Kidney (tissue), 22 donors: ENCODE measurements at places on chromosomes 7 and 10. TPM values are rescaled to one million over a fixed set of nuclear protein-coding genes. Genes with fewer than 3 reads are reported as not detected.

The PMPCB gene
- 85.3 TPM for polyA plus RNA-seq

GRCh38 chr7:135802697-135803096 lies 54.1 kb upstream of the FAM180A start:
- no peak for DNase-seq

DNA sequence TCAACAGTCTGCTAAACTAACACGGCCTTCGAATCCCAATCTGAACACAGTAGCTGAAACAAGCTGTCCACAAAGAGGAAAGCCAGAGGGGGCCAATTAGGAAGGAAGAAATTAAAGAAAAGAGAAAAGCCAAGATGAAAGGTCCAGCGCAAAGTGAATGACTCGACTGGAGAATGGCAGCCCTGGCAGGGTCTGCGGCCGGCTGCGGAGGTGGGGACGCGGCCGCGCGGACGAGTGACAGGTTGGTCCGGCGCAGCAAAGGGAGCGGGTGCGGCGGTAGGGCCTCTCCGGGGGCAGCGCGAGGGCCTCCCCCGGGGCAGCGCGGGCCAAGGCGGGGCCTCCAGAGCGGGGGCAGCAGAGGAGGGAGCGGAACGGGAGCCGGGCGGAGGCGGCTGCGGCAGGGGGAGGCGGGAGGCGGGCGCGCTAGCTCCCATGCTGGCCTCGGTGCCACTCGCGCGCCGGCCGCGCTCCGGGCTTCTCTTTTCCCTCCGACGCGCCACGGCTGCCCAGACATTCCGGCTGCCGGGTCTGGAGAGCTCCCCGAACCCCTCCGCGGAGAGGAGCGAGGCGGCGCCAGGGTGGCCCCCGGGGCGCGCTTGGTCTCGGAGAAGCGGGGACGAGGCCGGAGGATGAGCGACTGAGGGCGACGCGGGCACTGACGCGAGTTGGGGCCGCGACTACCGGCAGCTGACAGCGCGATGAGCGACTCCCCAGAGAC lies at the start of gene VWC2:
Gene VWC2 (plus strand): TSS at position 421 of the 718 bp plus-strand sequence. CDS start 1,798 bp downstream, outside the sequence.
- DNase-seq = peak; percentile 49

- DNase-seq = no peak
Measured at GRCh38 chr7:44398953-44399574, 73.7 kb upstream of the CAMK2B start.

DNA sequence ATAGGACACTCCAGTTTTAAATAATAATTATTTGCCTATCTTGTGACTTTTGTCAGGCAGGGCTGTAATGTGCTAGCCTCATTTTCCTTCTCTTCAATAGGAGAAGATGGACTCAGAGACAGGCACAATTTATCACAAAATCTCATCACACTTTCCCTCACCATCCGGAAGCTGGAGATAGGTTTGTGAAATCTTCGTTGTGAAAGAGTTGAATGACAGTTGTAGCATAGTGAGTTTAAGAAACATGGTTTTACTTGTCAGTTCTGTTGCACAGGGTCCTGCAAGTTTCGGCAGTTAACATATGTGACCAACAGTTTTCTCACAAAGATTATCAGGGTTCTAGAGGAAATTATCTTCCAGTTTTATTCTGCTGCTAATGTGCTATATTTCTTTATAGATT lies 37.7 kb upstream of the MAP3K8 start:
- DNase-seq = no peak

DNA sequence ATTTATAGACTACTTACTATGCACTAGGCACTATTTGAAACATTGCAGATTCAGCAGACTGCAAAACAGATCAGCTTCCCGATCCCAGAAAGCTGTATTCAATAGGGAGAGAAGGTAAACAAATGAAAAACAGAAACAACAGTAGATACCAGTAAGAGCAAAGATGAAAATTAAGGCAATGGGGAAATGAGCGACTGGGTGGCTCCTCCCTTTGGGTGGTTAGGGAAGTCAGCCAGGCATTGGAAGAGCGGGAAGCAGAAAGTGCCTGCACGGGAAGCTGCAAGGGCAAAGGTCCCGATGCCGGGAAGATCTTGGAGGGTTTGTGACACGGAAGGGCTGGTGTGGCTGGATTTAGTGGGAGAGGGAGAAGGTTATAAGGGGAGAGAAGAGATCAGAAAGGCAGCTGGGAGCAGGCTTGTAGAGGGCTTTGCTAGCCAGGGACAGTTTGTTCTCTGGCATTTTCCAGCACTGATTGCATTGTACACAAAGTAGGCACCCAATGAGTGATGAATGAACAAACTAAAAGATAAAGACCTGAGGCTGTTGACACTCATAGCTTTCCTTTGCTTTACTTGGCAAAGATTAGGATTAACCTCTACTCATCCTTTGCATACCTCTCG lies 67.8 kb downstream of the NAMPT start:
- DNase-seq = no peak

GRCh38 chr10:21929070-21929469 lies 74.5 kb downstream of the DNAJC1 start:
- peak; percentile 43 for DNase-seq

DNA sequence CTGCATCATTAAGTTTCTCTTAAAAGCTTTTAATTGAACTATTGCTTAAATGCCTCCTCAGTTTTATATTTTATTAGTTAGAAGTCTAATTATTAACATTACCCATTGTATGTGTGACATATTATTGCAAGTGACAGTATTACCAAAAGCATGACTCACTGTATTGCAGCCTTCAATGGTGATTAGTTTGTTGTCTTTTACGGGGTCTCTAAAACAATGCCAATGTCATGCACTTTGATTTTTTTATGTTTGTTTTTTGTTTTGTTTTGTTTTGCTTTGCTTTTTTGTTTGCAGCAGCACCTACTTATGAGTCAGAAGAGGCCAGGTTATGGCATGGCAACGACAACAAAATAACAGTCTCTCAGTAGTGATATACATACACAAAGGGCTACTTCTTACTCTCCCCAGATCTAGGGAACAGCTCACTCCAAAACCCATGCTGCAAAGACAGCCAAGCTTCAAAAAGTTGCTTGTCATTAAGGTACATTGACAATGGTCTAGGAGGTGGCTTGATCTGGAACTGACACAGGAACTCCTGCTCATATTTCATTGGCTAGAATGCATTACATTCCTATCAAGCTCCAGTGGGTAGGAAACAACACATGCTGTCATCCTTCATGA lies 293.7 kb upstream of the POM121L12 start:
- peak; percentile 14 for DNase-seq

DNA sequence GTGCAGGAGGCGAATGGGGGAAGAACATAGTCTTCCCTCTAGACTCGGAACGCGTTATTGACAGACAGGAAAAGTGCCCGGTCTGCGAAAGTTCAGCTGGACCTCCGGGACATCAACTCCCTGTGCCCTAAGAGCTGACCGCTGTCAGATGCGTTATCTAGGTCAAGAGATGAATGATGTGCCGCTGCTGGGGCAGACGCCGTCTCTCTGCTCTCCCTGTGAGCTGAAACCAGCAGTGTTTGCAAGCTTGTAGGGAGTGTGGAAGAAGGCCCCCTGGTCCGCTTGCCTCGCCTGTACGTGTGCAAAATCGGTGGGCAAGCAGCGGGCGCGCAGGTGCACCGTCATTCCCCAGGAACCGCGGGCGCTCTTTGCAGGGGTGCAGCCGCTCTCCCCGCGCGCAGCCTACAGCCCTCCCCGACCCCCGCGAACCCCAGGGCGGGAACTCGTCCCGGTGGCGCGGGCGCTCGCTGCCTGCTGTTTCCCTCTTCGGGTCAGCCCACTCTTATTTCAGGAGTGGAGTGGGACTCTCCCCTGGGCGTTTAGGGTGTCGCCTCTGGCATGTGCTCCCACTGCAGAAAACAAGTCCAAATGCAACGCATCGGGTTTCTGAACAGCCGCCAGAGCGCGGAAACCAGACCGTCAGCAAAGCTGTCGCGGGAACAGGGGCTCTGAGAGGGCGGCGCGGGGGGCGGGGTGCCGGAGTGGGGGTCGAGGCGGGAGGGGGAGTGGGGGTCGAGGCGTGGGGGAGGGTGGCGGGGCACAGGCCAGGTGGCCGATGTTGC lies 1.8 kb upstream of the PFKFB3 start:
- DNase-seq = peak; percentile 68

DNA sequence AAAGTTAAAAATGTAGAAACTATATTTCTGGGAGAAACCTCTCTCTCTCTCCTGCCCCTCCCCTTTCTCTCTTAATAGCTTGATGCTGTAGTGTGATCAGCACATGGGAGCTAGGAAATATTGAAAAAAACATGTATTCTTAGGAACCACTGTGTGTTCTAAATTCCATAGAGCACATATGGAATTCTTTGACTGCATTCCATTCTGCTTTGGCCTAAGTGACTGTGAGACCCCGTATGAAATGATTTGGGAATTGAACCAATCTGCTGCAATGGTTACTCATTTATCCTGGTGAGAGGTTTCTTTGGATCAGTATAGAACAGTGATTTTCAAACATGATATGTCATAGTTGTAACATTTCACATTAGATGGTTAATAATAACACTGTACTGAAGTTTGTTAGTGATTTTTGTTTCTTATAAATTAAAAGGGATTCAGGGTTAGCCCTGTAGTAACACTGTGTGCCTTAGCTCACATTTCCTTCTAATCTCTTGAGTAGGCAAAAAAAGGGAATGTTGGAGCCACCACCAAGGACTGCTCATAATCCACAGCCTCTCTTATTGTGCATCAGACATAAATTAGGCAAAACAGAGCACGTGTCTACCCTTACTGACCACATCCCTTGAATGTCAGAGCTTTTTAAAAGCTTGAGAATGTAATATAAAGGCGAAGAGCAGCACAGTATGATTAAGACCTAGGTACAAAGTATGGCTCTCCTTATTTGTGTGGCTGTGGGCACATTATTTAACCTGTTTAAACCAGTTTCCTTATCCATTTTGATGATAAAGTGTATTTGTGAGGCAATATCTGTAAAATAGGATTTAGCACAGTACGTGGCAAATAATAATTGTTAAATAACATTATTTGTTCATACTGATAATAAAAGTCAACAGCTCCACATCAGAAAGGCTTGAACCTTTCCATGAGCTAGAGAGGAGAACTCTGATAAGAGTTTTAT lies 69.1 kb downstream of the FAM185A start:
- no peak for DNase-seq

The RAB19 gene
- 0.82 TPM for polyA plus RNA-seq

DNA sequence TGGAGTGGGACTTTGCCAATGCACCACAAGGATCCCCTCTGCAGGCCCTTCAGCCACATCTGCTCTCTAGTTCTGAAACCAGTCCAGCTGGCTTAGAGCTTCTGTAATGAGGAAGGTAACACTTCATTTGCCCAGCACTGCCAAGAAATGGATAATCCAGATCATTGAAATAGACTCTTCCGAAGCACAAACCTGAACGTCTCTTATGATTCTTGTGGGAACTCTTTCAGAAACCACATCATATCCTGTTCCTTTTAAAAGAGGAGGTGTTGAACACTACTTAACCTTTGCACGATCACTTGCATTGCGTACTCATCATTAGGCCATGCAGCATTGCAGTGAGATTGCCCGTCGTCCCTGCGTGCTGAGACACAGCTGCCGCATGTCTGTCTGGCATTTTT lies 25.8 kb upstream of the PLPP4 start:
- DNase-seq = no peak
